ENCODE measurements at places on chromosomes 6 and 20. TPM values are rescaled to one million over a fixed set of nuclear protein-coding genes. Genes with fewer than 3 reads are reported as not detected.

DNA sequence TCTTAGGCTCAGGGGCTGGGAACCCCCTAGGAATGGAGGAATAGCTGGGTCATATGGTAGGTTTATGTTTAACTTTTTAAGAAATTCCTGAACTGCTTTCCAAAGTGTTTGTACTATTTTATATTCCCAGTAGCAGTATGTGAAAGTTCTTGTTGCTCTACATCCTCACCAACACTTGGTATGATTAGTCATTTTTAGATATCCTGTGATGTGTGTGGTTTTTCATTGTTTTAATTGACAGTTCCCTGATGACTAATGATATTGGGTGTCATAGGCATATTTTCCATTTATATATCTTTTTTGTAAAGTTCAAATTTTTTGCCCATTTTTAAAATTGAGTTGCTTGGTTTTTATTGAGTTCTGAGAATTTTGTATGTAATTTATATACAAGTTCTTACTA is 72.3 kb downstream of the SLC16A10 start:
- DNase-seq = no peak

- DNase-seq = no peak
Measured at GRCh38 chr6:111604259-111605099, 1.2 kb downstream of the TRAF3IP2 start.

DNA sequence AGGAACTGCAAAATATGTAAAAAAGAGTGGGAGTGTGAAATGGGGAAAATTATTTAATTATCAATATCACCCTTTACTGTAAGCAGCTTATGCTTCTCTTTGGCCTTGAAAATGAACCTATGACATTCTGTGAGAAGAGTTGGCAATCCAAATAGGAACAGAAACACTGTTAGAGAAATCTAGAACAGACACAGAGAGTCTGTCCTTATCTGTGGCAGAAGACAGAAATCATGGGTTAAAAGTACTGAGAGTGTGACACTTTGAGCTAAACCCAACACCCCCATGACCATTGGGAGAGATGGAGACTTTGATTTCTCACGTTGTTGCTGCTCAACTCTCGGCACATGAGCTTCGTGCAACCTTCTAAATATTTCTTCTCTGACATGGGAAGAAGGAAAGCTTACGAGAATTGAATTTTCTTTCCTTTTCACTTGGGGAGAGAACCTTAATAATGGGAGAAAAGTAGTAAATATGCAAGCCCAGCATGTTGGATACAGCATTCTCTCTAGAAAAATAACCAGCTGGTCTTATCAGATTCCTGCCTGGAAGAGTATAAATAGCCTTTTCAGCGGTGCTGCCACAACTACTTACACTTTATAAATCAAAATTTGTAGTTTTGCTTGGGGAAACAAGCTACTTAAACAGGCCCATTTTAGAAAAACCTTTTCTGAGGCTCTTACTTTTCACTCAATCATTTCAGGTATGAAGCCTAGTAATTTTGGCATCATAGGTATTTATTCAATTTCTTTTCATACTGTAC is 49.4 kb upstream of the NOX3 start:
- no peak for DNase-seq

- no peak for DNase-seq
Measured at GRCh38 chr6:36598326-36598725, 4.2 kb downstream of the SRSF3 start.

C2 gene
- 5.1 TPM for total RNA-seq

GRCh38 chr6:167995731-167996151 is 1.7 kb upstream of the KIF25 start:
- DNase-seq = no peak

SLA2 gene
- total RNA-seq = 44.9 TPM

SAPCD1 gene
- 15.7 TPM for total RNA-seq

DNA sequence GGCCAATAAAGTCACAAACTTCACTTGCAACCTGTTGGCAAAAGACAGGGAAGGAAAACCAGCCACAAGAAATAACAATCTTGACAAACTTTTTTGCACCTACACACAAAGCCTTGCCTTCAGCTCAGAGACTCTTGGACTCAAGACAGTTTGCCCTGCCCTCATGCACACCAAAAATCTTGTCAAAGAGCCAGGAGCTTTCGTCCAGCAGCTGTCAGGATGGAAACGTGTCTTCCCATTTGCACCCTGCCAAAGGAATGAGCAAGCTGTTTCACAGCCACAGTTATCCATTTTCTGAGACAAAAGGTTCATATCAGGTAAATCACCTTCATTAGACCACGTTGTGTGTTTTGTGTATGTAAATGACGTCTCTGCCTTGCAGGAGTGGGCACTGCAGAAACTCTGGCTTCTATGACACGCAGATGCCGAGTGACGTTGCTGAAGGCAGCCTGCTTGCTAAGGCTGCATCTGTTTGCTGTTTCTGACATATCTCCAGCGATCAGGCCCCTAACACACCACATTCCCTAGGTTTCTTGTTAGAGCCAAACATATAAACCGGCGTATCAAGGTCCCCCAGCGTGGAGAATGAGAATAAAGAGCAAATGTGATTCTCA is 193.4 kb downstream of the SYNDIG1 start:
- DNase-seq = no peak

- no peak for DNase-seq
Measured at GRCh38 chr6:111870742-111871064, 2.5 kb downstream of the FYN start.

DNA sequence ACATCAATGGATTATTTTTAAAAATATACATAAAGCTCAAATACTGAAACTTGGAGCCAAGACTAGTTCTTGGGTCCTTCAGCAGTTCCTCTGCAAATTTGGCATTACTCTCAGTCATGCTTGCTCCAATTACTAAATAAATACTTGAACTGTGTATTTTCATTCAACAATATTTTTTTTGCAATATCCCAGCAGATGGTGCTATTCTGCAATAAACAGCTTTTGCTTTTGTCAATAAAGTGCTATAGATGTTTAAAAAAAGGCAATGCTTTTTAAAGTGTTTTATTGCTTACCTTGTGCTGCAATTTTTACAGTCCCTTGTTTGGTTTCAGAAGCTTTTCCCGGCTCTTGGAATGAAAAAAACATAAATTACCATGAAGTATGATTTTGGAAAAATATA is 243.4 kb downstream of the TRDN start:
- no peak for DNase-seq

- no peak for DNase-seq
Measured at GRCh38 chr20:11401988-11402387, 515.7 kb upstream of the BTBD3 start.

TCP11 gene
- total RNA-seq = not detected

CGA gene
- not detected for total RNA-seq

- DNase-seq = no peak
Measured at GRCh38 chr20:33097001-33097400, 17.6 kb downstream of the BPIFB4 start.

GRCh38 chr6:74925683-74926082 is 280.2 kb downstream of the COL12A1 start:
- no peak for DNase-seq

GRCh38 chr20:48215536-48215935 is 430.3 kb upstream of the SULF2 start:
- DNase-seq = no peak

ANKEF1 gene
- total RNA-seq = 4.2 TPM

ZNF341 gene
- total RNA-seq = 3.3 TPM

DNA sequence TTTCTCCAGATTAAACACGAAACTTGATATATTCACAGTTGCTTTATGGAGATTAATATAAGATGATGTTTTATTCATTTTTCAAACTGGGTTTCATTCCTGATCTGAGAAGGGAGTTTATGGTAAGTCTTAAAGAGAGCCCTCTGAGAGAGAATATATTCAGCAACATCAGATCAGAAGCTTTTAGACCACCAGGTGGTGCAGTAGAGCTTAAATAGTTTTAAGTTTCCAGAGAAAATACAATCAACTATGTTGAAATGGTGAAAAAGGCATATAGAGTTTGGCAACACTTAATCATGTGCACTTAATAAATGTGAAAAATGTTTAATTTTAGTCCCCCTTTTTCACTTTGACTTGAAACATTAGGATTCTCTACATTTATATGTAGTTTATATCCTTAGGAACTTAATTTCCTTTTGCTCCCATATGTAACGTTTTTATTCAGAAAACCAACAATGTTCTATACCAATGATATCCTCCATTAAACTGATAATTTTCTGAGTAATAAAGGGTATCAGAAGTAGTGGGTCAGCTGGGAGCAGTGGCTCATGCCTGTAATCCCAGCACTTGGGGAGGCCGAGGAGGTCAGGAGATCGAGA is 86.4 kb upstream of the CLDN20 start:
- DNase-seq = peak; percentile 64

DNA sequence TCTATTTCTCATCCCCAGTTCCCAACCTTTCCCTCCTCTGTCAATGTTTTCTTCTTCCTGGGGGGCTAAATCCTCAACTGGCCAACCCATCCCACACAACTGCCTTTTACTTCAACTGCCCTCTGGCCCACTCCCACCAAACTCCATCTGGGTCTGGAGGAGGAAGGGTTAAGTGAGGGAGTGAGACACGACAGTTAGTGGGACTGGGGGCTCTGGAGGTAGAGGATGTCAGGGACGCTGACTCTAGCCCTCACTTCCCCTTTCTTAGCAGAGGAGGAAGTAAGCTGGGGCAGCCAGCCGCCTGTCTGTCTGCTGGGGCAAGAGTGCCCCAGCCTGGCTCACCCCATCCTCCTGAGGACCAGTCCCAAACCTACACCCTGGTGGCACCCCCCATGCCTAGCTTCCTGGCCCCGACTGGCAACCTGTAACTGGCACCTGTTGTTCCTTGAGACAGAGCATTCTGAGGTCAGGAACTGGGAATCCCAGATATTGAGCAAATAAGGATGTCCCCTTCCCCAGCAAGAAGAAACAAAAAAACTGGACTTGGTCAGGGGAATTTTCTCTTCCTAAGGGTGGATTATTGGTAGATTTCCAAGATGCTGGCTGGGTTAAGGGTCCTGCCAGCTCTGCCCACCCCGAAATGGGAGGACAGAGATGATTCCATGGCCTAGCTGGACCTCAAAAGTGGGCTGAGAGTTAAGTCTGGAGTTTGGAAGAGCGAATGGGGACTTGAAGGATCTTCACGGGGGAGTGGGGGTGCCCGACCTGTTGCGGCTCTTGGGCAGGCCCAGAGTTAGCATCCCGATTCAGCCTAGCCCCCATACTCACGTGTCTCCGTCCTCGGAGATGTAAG is 971 bp downstream of the NFKBIE start:
- DNase-seq = peak; percentile 55

HECA gene
- total RNA-seq = 77.6 TPM

- DNase-seq = peak; percentile 47
Measured at GRCh38 chr20:13183005-13183404, 38.1 kb upstream of the ISM1 start.

DNA sequence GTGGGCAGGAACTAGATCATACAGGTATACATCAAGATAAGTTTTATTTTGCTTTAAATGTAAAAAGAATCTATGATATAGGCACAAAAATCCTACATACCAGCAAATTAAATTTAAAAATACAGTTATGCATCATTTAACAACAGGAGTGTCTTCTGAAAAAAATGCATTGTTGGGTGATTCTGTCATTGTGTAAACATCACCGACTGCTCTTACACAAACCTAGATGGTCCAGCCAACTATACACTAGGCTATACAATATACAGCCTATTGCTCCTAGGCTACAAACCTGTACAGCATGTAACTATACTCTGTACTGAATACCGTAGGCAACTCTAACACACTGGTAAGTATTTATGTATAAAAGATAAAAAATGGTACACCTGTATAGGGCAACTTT is 139.4 kb downstream of the RNGTT start:
- DNase-seq = no peak
